Type B pancreatic cell (in vitro differentiated cells): ENCODE measurements at places on chromosomes 3 and 15. TPM values are rescaled to one million over a fixed set of nuclear protein-coding genes. Genes with fewer than 3 reads are reported as not detected.
A peak's percentile ranks its signal among the peaks of the same experiment; 100 is the strongest.

DNA sequence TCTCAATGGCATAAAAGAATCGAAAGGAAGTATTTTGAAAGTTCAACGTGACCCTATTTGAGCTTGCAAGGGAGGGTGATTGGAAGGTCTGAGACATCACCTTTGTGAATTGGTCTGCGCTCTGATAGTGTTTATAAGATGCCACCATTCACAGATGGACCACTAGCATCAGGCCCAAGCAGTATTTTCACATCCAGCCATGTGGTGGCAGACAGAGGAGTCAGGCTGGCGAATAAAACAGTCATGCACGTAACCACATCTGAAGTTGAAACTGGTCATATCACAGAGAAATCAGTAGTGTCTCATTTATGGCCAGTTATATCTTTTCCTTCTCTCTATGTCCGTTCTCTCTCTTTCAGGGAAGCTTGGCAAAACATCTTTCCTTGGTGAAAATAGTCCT is 170.1 kb upstream of the ONECUT1 start:
- no peak for DNase-seq

DNA sequence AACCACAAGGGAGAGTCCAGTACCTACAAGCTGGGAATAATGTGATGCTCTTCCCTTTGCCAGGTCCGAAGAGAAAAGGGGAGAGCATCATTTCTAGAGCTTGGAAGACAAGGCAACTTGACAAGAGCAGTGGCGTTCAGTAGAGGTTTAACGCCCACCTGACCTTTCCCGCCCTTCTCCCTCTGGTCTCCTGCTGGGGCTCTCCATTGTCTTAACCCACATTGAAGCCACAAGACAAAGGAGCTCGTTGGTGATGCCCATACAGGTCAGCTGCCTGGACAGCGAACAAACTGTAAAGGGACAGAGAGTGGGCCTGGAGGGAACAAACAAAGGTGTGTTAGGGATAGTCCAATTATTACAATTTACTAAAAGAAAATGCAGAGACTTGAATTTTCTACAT is 13.1 kb upstream of the DUT start:
- DNase-seq = no peak

GRCh38 chr3:17137321-17137826 is 252.6 kb downstream of the PLCL2 start:
- no peak for DNase-seq

DNA sequence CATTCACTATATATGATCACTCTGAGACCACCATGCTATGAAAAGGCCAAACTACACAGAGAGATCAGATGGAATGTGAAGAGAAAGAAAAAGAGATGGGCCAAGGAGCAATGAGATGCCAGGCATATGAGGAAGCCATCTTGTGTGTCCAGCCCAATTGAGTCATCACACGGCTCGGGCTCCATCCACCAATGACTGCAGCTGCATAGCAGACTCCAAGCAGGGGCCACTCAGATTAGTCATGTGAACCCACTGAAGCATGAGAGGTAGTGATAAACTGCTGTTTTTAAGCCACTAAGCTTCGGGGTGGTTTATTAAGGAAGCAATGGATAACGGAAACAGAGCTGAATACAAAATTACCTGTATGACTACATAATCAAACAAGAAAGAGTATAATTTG is 185.9 kb downstream of the SUCLG2 start:
- no peak for DNase-seq

DNA sequence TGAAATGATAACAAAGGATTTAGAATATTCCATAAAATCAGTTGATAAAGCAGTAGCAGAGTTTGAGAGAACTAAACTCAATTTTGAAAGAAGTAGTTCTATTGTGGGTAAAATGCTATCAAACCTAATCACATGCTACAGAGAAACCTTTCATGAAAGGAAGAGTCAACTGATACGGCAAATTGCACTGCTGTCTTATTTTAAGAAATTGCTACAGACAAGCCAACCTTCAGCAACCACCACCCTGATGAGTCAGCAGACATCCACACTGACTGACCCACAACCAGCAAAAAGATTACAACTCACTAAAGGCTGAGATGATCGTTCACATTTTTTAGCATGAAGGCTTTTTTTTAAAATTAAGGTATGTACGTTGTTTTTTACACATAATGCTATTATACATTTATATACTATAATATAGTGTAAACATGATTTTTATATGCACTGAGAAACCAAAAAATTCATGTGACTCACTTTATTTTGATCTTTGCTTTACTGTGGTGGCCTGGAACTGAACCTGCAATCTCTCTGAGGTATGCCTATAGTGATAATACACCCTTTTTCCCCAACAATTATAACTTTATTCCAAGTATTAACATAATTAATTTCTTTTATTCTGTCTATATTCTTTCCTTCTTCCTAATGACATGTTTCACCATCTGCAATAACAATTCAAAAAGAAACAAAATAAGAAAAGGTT is 109.9 kb downstream of the TBC1D5 start:
- no peak for DNase-seq

DNA sequence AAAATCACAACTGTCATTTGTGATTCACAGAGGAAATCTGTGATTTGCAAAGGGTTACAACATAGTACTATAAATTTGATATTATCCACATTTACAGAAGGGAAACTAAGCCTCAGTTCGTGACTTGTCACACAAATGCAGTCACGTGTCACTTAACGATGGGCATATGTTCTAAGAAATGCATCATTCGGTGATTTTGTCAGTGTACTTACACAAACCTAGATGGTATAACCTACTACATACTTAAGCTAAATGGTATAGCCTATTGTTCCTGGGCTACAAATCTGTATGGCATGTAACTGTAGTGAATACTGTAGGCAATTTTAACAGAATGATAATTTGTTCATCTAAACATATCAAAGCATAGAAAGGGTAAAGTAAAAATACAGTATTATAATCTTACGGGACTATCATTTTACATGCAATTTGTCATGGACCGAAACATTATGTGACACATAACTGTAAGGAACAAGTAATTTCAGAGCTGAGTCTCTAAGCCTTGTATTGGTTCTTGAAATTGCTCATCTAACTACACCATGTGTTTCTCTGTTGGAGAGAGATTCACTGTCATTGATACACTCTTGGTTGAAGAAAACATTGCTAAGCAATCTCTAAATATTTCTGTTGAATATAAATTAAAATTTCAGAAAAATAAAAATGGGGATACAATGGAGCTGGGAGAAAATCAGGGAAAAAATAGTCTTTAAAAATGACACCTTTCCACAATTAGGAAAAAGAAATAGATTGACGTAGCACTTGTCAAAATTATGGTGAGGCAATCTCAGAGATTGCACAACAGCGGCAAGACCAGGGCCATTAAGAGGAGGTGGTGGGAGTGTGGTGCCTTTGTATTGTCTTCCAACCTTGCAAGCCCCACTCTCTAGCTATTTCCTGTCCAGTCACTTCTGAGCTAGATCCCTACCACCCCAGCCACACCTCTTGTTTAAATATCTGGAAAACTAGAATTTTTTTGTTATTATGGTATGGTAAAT is 645.8 kb upstream of the TBL1XR1 start:
- DNase-seq = no peak

DNA sequence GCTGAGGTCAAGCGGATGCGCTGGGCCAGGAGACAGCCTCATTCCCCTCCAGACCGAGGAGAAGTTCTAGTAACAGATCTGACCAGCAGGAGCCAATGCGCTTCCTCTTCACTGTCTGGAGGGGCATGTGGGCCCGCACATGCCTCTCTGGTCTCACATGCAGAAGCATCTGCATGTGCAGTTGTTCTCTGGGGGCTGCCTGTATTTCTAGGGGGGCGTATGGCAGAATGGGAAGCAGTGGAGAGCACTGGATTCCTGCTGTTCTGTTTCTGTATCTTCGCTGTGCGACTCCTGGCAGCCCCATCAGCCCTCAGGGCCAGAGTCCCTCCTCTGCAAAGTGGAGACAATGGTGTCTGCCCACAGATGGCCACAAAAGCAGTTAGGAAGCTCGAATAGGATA is 170.4 kb upstream of the IQSEC1 start:
- no peak for DNase-seq

GRCh38 chr15:34782901-34783300 is 12.4 kb downstream of the ACTC1 start:
- DNase-seq = no peak

- DNase-seq = peak; percentile 69
Measured at GRCh38 chr3:52534281-52535183, 875 bp upstream of the NT5DC2 start.

DNA sequence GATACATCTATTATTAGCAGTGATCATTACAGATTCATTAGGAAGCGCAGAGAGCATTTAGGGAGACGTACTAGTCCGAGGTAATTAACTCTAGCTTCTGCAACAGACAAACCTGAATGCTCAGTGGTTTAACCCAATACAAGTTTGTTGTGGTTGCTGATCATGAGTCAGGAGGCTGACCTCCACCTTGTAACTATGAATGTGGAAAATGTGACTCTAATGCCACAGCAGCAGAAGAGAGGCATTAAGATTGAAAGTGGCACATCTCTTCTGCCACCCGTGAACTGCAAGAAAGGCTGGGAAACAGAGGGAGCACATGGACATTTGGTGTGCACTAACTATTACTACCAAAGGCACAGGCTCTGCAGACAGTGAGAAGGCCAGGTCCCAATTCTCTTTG is 71.2 kb upstream of the C3orf80 start:
- DNase-seq = no peak

DNA sequence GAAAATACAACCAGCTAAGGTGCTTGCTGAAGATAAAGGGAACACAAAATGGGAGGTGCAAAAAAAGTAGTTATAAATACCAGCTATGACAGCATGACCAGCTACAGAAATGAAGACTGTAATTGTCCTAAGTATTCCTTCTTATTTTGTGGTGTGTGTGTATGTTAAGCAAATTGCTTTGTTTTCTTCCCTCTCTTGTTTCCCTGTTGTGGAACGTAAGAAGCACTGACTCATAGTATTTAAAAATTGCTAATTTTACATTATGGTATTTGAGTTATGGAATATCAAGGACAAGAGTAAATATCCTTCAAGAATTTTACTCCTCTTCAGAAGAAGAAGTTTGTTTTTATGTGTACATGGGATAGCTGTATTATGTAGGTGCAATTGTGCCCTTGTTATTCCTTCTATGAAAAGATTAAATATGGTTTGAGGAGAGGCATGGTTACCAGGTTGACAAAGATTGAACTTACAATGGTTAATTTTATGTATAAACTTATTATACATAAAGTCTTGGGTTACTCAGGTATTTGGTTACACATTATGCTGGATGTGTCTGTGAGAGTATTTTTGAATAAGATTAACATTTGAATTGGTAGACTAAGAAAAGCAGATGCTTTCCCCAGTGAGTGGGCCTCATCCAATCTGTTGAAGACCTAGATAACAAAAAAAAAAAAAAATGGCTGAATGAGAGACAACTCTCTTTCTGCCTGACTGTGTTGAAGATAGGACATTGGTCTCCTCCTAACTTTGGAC is 1132.1 kb upstream of the ALCAM start:
- no peak for DNase-seq

- peak; percentile 87 for DNase-seq
Measured at GRCh38 chr3:50192689-50193141, 1.3 kb downstream of the GNAT1 start.

- DNase-seq = no peak
Measured at GRCh38 chr3:17831366-17831765, 88.9 kb upstream of the TBC1D5 start.

DNA sequence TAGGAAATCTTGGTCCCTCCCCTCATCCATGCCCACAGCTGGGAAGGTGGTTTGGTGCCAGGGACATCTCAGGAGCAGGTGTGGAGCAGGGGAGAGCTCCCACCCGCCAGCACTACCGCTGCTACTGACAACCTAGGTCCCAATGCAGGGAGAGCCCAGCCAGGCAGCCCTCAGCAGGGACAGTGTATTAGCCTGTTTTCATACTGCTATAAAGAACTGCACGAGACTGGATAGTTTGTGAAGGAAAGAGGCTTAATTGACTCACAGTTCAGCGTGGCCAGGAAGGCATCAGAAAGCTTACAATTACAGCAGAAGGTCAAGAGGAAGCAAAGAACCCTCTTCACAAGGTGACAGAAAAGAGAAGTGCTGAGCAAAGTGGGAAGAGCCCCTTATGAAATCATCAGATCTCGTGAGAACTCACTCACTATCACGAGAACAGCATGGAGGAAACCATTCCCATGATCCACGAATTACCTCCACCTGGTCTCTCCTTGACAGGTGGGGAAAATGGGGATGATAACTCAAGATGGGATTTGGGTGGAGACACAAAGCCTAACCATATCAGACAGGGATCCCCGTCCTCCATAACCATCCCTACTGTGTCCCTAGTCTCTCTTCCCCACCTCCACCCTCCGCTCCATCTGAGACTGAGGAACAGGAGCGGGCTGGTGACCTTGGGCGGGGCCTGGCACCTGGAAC is 218.6 kb downstream of the TBC1D2B start:
- DNase-seq = no peak

GRCh38 chr15:71003319-71003718 is 110.7 kb downstream of the LRRC49 start:
- no peak for DNase-seq

DNA sequence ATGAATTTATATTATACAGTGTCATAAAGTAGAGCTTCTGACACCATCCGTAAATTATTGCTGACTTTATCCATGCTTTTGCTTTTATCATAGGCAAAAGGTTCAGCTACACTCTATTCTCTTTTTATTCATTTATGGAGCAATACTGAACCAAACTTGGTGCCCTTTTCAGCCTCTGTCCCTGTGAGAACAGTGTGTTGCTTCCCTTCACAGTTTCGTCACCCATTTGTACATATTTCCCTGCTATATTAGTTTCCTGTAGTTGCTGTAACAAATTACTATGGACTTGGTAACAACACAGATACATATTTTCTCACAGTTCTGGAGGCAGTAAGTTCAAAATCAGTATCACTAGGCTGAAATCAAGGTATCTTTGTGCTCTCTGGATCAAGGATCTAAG is 2.8 kb upstream of the RPL24 start:
- DNase-seq = no peak

DNA sequence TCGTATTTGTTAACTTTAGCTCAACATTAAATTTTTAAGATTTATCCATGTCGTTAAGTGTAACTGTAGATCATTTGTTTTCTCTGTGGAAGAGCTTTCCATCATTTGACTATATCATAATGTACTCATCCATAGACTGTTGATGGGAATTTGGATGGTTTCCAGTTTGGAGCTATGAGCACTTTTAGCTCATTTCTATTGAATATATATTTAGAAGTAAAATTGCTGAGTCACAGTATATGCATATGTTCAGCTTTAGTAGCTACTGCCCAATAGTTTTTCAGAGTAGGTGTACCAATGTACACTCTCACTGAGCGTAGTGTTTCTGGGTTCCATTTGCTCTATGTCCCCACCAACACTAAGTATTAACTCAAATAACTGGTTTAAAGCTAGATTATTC is 263.0 kb downstream of the ULK4 start:
- no peak for DNase-seq

DNA sequence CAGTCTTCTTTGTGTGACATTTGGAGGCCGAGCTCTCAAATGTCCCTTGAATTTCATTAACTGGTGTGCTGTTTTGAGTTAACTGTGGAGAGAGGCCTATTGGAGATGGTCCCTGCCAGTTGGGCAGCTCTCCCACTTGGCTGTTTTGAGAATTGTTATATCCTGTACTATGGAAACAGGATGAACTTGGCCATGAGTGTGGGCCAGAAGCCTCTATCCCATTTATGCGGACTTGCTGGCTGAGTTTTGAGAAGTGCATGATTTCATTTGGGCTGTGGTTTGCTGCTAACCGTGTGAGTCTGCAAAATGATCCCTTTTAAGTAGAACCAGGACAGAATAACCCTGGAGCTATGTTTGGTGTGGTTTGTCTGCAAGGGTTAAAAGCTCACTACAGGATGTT is 366.0 kb downstream of the PTPRG start:
- no peak for DNase-seq

Gene EPHA6
- 9.9 and 15.4 TPM in 2 replicates for total RNA-seq

Gene RAB8B
- total RNA-seq = 26.5 and 36.8 TPM in 2 replicates

Gene ENTPD3
- 2.5 and 2.7 TPM in 2 replicates for total RNA-seq

Gene NLGN1
- total RNA-seq = 3.2 and 12.6 TPM in 2 replicates

Gene FBXW12
- not detected in 2 replicates for total RNA-seq

Gene SLC12A1
- total RNA-seq = 0.05 and 0.53 TPM in 2 replicates

Gene TERC
- 2.3 and 11.7 TPM in 2 replicates for total RNA-seq
